ENCODE measurements at places on chromosomes 13 and 19. TPM values are rescaled to one million over a fixed set of nuclear protein-coding genes. Genes with fewer than 3 reads are reported as not detected.

- H3K36me3 ChIP-seq = no peaks in the 10 kb centered on the region
- no peak overlapping the region for H3K4me3 ChIP-seq
- no peak overlapping the region for H3K27ac ChIP-seq
- H3K27me3 ChIP-seq = no peaks in the 10 kb centered on the region
- H3K4me1 ChIP-seq = no peaks in the 10 kb centered on the region
- DNase-seq = no peak
These were observed 9.6 kb upstream of the ZC3H13 start for GRCh38 chr13:46062185-46062584.

- H3K27ac ChIP-seq = no peak overlapping the region
- no peaks in the 10 kb centered on the region for H3K27me3 ChIP-seq
- peaks cover 5% of the 10 kb centered on the region for H3K4me1 ChIP-seq
- H3K4me3 ChIP-seq = no peak overlapping the region
- no peak for DNase-seq
- H3K36me3 ChIP-seq = no peaks in the 10 kb centered on the region
These were observed 369.9 kb downstream of the PCDH9 start for GRCh38 chr13:66859934-66860877.

DNA sequence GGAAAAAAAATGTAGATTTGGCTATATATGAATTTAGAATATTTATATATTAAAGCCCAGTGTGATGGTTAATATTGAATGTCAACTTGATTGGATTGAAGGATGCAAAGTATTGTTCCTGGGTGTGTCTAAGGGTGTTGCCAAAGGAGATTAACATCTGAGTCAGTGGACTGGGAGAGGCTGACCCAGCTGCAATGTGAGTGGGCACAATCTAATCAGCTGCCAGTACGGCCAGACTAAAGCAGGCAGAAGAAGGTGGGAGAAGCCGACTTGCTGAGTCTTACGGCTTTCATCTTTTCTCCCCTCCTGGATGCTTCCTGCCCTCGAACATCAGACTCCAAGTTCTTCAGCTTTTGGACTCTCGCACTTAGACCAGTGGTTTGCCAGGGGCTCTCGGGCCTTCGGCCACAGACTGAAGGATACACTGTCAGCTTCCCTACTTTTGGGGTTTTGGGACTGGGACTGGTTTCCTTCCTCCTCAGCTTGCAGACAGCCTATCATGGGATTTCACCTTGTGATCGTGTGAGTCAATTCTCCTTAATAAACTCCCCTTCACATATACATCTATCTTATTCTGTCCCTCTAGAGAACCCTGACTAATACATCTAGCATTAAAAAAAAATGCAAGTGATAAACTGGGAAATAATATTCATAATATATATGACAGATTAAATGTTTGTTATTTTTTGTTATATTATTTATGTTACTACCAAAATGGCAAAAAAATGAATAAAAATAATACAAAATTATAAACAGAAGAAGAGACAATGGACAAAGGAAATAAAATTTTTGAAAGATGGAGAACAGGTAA is 122.4 kb downstream of the DLEU7 start:
- peaks cover 1% of the 10 kb centered on the region for H3K4me1 ChIP-seq
- DNase-seq = no peak
- no peak overlapping the region for H3K27ac ChIP-seq
- no peaks in the 10 kb centered on the region for H3K27me3 ChIP-seq

- no peaks in the 10 kb centered on the region for H3K27me3 ChIP-seq
- DNase-seq = peak; percentile 23
- no peaks in the 10 kb centered on the region for H3K4me1 ChIP-seq
These were observed 15.9 kb downstream of the SUGP1 start for GRCh38 chr19:19304186-19304965.

The SPIB gene
- total RNA-seq = 0.04 TPM
